ENCODE measurements at places on chromosomes 1 and 21.

- no peak for DNase-seq
These were observed 68.9 kb downstream of the NMNAT2 start for GRCh38 chr1:183349201-183349711.

DNA sequence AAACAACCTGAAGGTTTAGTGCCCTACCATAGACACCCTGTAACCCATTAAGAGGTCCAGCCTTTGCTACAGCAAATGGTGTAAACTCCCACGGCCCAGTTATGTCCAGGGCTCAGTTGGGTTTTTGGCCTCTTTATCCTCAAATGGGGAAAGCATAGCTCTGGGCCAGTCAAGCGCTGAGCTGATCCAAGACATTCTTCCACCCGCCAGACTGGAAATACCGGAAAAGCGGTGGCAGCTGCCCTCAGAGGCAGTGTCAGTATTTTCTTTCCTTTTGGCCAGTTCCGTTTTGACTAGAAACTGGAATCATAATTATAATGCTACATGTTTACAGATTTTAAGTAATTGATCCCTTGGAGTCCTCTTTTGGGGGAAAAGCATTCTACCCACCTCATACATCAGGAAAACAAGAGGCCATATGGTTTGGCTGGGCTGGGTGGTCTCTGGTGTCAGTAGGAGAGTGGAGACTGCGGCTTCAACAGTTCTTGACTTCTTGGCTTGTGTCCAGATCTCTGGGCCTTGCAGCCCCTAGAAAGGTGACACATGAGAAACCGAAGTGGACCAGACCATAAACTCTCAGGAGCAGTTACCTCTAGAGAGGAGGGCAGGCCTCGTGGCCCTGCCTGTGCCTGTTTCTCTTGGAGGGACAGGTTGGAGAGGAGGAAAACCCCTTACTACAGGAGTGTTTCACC lies 30.2 kb upstream of the CLDN14 start:
- no peak for DNase-seq

- no peak for DNase-seq
These were observed 3.1 kb downstream of the TNNT2 start for GRCh38 chr1:201374364-201374763.

GRCh38 chr21:42081931-42082381 lies 10.8 kb downstream of the UMODL1 start:
- DNase-seq = no peak

DNA sequence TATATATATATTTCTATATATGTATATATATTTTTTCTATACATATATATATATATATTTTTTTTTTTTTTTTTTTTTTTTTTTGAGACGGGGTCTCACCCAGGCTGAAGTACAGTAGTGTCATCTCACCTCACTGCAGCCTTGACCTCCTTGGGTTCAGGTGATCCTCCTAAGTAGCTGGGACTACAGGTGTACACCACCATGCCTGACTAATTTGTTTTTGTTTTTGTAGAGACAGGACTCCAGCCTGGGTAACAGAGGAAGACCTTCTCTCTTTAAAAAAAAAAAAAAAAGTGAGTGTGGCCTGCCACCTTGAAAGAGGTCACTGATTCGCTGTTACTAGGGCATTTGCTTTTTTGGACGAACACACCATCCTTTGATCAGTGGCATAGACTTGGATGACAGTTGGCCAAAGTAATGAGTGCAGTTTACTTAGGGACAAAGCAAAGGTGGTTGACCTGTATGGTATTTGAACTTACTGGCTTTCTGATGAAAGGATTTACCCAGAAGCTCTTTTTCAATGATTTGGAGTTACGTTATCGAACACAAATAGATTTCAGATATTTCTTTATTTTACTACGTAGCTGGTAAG lies 10.8 kb downstream of the SLC25A33 start:
- no peak for DNase-seq

- DNase-seq = no peak
These were observed 1.3 kb downstream of the PTPRC start for GRCh38 chr1:198640174-198640573.

DNA sequence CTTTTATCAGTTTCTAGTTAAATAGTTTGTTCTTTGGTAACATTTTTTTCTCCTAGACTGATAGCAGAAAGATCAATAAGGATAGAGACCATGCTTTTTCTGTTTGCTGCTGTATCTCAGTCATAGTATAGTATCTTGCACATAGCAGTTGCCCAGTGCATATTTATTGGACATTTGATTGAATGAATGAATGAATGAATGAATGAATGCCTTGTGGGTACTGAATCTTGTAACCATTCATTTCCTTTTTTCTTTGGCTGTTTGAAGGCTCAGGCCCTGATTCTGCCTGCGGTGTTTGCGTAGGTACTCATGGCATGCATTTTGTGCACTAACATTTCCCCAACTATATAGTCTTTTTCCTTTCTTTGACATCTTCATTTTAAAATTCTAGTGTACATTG lies 83.9 kb downstream of the ST3GAL3 start:
- no peak for DNase-seq

GRCh38 chr21:35398346-35398982 lies 349.4 kb upstream of the RUNX1 start:
- no peak for DNase-seq

GRCh38 chr1:177937931-177938330 lies 31.9 kb downstream of the SEC16B start:
- DNase-seq = no peak

- no peak for DNase-seq
These were observed 8.3 kb downstream of the NOS1AP start for GRCh38 chr1:162077648-162078299.

DNA sequence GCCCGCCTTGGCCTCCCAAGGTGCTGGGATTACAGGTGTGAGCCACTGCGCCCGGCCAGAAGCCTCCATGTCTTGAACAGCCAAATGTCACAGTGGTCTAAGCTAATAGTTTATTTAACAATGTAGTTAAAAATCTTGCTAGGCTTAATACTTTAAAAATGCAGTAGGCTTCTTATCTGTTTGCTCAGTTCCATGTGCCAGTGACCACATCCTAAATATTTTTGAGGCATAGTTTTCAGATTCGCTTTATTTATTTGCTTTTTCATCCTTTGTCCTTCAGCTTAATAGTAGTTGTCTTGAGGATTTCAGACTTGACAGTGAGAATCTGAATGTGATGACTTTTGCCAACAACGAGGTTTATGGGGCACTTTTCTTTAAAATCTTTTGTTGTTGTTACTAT lies 59.9 kb upstream of the PRRX1 start:
- DNase-seq = no peak

DNA sequence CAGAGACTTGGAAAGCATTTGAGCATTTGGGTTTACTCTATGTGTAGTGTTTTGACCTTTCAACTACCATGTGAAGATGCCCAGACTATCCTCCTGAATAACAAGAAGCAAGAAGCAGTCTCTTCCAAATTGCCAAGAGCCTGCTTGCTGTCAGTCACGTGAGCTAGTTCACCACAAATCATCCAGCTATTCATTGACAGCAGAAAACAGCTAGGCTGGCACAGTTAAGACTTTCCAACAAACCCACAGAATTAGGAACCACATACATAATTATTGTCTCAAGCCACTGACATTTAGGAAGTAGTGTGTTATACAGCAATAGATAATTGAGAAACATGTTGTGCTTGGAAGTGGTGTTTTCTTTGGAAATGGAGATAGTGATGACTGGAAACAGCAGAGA lies 1652.0 kb downstream of the NCAM2 start:
- no peak for DNase-seq

- no peak for DNase-seq
These were observed 14.5 kb downstream of the KDF1 start for GRCh38 chr1:26945728-26946127.

DNA sequence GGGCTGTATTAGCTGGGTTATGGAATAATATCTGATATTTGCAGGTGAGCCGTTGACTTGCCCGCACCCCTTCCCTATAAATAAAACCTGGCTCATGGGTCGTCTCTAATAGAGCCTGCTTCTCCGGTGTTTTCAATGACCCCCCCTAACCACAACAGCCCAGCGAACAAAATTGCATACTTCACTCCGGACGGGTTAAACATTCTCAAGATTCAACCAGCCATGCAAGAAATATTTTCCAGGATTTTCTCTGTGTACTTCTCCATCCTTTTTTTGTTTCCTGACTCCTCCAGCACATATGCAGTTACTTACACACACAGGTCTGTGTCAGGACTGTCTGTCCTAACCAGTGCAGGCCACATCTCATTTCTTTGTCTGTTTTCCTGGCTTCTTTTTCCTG lies 267.7 kb downstream of the ZNF648 start:
- no peak for DNase-seq

DNA sequence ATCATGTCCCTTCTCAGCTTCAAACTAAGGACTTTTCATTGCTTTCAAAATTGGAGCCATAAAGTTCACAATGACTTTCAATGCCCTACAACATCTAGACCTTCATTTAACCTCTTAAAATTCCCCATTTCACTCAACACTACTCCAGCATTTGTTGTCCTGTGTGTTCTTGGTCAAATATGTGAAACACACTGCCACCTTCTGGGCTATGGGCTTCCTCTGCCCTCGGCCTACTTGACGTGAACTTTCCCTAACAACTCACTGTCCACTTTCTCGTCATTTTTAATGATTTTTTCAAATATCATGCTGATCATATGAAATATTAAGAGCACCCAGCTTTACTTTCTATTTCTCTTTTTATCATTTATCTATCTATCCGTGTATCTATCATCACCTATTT lies 2018.4 kb downstream of the NCAM2 start:
- no peak for DNase-seq

DNA sequence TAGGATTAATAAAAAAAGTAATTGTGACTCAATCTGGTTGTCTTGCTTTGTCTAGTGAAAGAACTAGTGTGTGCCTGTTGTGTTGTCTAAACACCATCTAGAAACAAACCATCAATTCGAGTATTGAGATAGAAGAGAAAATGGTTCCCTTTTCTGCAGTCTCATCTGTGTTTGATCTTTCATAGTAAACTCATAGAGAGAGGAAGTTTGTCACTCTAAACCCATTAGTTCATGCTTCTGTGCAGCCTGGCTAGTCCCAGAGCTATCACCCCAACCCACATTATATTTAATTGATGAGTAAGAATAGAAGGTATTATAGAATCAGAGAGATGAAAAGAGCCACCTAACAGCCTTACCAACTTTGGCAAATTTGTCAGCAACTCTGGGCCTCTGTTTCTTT lies 99.5 kb downstream of the TGFB2 start:
- no peak for DNase-seq

DNA sequence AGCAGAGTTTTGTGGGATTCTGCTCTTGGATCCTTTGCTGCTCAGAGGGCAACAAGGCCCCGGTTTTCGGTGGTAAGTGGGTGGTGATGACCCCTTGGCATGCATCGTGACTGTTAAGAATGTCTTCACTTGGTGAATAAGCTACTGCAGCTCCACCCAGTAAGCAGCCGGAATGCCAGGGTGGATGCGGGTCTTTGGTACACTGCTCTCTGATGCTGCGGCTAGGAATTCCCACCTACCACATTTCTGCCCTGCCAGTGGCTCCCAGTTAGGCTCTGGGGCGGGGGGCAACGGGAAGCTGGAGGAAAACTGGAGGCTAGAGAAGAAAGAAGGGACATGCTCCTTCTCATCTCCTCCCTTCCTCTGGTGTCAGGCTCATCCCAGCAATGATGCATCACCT lies 180.4 kb upstream of the GALNT2 start:
- no peak for DNase-seq

DNA sequence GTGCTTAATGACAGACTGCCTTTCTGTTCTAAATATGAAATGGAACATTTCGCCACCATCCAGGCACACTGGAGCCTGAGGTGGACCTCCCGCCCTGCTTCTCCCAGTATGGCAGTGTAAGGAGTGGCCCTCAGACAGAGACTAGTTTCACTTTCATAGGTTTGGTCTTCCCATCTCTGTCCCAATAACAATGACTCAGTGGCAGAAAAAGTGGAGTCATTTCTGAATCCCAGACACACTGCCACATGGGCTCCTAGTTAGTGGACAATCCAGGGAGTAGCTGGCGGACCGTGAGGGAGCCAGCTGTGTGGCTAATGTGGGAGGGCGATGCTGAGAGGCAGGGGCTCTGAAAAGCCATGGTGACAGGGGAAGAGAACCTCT lies 95.6 kb upstream of the TSPAN2 start:
- DNase-seq = no peak

- no peak for DNase-seq
These were observed 63.5 kb downstream of the TLR5 start for GRCh38 chr1:223079498-223079897.

GRCh38 chr1:235866205-235866912 lies at the start of gene LYST:
Gene LYST (minus strand): TSS chr1:235866906. CDS start chr1:235830417, 36,489 bp downstream.
- DNase-seq = peak; percentile 68

- no peak for DNase-seq
These were observed 15.4 kb downstream of the PDXK start for GRCh38 chr21:43734131-43734927.

DNA sequence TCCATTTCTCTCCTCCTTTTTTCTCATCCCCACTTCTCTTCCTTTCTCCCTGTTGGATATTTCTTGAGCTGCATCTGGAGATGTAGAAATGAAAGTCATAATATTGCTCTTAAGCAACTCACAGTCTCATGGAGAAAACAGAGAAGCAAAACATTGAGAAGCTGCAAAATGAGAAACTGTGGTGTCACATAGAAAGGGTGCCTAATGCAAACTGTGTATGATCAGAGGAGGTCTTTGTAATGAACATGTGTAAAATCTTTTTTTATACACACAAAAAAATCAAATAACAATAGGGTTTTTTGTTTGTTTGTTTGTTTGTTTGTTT lies 11.8 kb upstream of the SLAMF7 start:
- no peak for DNase-seq

DNA sequence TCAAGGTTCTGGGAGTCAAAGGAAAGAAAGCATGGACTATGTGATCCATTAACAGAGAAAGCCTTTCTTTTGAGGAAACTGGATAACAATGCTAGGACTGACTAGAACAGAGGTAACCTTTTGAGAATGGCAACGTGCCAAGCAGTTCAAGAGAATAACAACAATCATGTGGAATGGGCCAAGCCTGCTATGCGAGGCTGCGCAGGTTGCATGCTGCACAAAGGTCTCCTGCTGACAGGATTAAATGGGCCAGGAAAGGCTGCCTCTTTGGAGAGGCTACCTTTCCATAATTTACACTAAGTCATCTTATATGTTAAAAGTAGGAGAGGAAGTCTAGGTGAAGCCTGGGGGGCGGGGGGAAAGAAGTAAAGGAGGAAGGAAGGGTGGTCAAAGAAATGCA lies 5.8 kb downstream of the PCNX2 start:
- no peak for DNase-seq

GRCh38 chr1:164765557-164765956 lies 206.6 kb downstream of the PBX1 start:
- DNase-seq = no peak

DNA sequence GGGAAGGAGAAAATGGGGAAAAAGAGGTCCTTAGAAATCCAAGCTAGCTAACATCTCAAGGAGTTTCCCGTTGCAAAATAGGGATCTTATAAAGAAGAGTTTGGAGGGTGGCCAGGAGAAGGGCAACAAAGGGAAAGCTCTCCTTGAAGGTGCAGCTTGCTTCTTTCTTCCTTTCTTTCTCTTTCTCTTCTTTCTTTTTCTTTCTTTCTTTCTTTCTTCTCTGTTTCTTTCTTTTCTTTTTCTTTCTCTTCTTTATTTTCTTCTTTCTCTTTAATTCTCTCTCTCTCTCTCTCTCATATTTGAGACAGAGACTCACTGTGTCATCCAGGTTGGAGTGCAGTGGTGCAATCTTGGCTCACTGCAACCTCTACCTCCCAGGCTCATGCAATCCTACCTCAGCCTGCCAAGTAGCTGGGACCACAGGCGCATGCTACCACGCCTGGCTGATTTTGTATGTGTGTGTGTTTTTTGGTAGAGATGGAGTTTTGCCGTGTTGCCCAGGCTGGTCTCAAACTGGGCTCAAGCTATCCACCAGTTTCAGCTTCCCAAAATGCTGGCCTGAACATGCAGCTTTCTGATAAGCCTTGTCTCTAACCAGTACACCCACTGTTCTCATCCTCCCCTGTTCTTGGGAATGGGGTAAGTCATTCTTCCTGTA lies 44.4 kb downstream of the RNF11 start:
- DNase-seq = no peak

Measured in stimulated activated CD4-positive, alpha-beta T cell treated with anti-CD3 and anti-CD28 coated beads, Interleukin-4, amount 100 ng/mL, for 24 hours (primary cell).